T-helper 17 cell (primary cell): ENCODE measurements at places on chromosomes 1 and 21.

DNA sequence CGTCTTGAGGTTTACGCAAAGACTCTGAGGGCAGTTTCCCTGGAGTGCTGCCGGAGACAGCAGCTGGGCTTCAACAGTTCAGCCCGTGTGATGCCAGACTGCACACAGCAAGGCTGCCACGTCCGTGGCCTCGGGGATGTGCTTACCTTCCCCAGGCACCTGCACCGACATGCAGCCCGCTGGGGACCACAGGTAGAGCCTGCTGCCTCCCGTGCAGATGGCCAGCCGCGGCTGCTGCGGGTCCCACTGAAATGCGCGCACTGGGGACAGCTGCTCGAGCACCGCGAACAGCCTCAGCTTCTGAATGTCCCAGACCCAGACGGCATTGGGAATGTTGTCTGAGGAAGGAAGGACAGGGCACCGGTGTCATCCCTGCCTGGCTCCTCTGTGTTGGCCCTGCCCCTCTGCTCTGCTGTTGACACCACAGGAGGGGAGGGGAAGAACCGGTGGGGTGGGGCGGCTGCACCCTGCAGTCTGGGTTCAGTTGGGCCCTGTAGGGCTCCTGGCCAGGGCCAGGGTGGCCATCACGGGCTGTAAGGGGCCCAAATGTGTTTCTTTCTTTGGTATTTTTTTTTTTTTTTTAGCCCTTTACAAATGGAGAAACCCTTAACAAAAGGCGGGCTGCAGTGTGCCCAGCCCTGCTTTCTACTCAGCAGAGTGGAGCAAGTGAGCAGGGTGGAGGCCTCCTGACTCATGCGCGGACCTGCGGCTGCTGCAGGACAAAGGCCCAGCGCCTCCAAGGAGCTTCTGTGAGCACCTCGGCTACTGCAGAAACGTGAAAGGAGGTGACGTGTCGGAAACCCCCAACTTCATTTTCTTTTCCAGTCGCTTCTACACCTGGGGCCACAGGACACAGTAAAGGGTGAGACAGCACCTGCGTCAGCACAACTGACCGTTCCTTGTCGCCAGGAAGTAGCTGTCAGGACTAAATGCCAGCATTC lies 6.8 kb downstream of the TPRG1L start:
- no peak for DNase-seq

DNA sequence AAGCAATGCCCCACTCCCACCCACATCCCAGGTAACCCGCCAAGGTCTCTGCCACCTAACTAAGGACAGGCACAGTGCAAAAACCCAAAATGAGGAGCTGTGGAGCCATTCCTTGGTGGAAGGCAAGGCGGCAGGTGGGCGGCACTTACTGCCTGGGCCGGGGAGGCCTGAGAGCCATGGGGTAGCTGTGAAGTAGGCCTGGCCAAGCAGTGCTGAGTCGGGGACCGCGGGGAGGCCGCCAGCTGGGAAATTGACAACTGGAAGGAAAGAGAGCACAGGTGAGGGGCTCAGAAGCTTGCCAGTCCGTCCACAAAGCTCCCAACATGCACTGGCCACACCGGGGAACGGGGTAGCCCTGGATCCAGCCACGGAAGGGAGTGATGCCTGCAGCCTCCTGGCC lies 85.3 kb downstream of the NPHP4 start:
- no peak for DNase-seq

GRCh38 chr1:19680644-19681043 lies 16.0 kb downstream of the HTR6 start:
- no peak for DNase-seq

- DNase-seq, result no peak
Observed at GRCh38 chr1:209266590-209267205, 316.8 kb upstream of the CAMK1G start.

GRCh38 chr21:18164483-18164882 lies 80.2 kb upstream of the CHODL start:
- no peak for DNase-seq

DNA sequence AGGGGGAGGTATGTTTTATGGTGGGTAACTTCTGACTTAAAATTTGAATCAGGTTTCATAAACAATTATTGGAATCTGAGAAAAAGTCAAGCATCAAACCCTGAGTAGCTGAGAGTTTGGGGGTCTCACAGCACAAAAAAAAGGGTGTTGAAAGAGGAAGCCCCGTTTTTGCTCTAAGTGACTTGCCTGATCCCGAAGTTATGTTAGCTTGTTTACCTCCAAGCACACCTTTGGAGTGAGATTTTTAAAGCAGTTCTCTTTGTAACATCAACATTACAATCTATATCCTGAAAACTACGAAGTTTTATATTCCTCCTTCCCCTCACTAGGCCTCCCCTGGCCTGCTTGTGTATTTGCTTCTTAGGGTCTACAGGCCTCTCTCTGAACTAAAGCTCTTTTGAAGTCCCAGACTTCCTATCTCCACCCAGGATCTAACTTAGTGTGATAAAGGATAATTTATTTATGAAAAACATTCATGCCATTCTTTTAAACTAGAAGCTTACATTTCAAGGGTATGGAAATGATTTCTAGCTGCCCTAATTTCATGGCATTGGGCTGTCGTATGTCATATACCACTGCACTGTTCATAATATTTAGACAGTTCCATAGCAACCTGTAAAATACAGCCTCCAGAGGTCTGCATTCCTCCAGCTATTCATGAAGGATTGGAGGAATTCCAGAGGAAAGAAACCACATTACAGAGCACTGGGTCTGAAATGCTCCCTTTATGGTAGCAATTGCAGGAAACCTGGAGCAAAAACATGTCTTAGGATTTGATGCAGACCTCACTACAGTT lies 36.1 kb upstream of the RGS1 start:
- no peak for DNase-seq

DNA sequence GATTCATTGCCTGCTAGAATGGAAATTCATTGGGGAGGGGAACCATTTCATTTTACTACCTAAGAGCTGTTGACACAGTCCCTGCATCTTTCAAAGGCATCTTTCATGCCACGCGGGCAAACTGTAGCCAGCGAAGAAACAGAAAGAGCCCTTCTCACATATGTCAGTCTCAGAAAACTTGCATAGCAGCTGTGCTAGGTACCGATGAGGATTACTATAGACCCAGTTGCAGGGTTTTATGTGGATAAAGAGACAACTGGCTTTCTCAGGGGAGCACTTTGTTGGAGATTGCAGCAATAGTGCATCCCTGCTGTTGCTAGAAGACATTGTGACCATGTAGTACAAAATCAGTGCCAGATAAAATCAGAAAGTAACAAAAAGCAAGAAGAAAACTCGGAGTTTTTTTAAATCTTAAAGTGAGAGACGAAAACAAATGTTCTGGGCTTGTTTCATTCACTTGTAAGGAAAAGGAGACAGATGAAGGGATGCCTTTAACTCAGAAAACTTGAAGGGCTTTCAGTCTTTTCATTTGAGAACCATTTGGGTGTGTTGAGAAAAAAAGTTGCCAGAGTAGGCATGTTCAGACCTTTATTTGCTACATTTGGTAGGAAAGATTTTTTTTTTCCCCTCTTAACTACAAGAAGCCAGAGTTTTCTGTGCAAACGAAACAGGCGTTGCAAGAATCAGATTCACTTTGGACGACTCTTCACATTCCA lies 804.1 kb downstream of the USP25 start:
- DNase-seq, result no peak

GRCh38 chr1:154353460-154353904 lies 28.2 kb downstream of the ATP8B2 start:
- no peak for DNase-seq

- no peak for DNase-seq
Observed at GRCh38 chr1:218439541-218440295, 94.6 kb downstream of the TGFB2 start.

GRCh38 chr1:173208146-173208545 lies 1.0 kb upstream of the TNFSF4 start:
- no peak for DNase-seq

DNA sequence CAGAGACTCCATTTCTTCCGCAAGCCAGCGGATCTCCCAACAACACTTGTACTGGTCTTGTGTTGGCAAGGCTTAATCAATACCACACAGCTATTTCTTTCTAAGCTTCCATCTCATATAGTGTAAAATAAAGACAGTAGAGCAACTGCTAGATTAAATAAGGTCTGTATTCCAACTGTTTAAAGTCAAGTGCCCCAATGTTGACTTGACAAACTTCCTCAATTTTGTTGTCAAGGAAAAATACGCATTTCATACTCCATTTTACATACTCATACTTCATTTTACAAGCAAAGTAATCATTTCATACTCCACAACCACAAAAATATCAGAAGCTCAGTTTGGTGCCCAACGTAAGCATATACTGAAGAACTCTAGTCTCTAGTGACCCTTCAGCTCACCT lies 143.0 kb downstream of the RERE start:
- no peak for DNase-seq

DNA sequence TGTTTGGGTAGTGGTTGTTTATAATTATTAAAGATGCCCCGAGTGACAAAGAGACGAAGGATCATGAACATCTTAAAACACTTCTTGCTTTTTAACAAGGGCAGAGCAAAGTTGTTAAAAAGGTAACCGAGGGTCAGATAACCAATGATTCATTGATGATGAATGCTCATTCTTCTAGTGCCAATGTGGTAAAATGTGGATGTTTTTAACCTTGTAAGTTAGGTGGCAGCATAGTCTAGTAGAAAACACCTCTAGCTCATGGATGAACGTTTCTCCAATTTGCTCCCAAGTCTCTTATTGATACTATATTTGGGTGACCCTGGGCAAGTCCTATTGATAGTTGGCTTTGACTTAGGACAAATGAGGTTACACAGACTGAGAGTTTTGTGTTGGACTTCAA lies 167.9 kb downstream of the KIF26B start:
- DNase-seq, result no peak

GRCh38 chr1:2350911-2351655 lies 40.3 kb downstream of the MORN1 start:
- DNase-seq, result peak; percentile 6

- DNase-seq, result no peak
Observed at GRCh38 chr1:153220606-153221303, 3.4 kb downstream of the PRR9 start.

- DNase-seq, result no peak
Observed at GRCh38 chr1:168271636-168272035, 9.0 kb upstream of the TBX19 start.

GRCh38 chr1:162626094-162626493 lies 6.2 kb upstream of the DDR2 start:
- no peak for DNase-seq

DNA sequence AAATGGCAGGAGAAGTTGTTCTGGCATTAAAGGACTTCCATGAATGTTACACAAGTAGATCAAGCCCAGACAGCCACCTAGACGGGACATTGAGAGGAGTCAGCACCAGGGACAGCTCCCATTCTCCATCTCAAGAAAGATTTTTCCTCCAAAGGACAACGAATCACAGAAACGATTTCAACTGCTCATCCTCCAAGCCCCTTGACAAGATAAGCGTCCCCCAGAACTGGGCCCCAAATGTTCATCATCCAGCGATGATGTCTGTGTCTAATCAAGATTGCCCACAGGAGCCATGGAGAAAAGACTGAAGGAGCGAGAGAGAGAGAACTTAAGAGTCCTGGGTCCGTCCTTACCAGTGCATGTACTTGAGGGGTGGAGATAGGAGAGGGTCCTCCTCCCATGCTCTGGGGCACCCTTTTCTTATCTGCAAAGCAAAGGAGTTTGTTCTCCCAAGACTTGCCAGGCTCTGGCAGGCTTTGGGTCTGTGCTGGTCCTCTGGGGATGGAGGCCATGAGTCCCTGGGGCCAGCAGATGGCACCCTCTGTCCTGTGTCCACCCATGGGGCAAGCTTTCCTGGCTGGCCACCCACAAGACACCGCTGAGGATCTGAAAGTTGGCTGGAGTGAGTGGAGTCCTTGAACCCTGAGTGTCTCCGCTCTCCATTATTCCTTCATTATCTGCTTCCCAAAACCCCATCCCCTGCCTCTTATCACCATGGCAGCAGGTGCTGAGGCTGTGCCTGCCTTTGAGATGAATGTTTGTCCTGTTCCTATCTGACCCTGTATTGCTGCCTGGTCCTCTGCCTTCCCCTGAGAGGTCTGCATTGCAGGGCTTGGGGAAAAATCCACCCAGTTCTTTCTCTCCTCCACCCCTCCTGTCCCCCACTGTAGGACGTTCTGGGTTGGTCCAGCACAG lies 164.6 kb downstream of the ACTL8 start:
- no peak for DNase-seq

DNA sequence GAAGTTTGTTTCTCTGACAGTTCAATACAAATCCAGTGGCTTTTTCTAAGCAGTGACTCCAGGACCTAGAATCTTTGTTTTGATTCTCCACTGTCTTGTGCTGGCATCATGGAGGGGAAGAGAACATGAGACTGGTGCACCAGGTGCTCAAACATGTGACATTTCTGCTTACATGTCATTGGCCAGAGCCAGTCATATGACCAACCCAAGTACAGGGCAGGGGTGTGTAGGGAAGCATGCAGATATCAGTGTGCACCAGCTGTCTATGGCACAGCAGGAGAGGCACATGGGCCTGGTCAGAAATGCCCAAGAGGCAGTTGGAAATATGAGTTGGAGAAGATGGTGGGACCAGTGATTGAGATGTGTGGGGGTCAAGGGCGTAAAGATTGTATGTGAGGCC lies 297.0 kb downstream of the HHAT start:
- no peak for DNase-seq

DNA sequence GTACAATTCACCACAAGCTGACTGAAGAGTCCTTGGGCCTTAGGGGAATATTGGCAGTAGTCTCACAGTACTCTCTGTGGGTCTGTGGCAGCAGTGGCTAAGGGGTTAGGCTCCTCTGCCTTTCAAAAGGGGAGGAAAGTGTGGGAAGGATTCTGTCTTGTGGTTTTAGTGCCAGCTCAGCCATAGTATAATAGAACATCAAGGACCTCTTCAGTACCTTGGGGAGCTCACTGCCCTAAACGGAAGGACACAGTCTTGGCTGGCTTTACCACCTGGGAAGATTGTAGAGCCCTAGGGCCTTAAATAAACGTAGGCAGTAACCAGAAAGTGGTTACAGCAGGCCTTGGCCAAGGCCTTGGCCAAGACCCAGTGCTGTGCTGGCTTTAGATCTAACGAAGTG lies 265.7 kb downstream of the COL11A1 start:
- no peak for DNase-seq

- no peak for DNase-seq
Observed at GRCh38 chr21:7933923-7934322, 2587.5 kb upstream of the TPTE start.

- DNase-seq, result no peak
Observed at GRCh38 chr1:234617986-234618736, 8.2 kb upstream of the IRF2BP2 start.

- DNase-seq, result no peak
Observed at GRCh38 chr1:223022641-223023473, 120.2 kb downstream of the TLR5 start.

DNA sequence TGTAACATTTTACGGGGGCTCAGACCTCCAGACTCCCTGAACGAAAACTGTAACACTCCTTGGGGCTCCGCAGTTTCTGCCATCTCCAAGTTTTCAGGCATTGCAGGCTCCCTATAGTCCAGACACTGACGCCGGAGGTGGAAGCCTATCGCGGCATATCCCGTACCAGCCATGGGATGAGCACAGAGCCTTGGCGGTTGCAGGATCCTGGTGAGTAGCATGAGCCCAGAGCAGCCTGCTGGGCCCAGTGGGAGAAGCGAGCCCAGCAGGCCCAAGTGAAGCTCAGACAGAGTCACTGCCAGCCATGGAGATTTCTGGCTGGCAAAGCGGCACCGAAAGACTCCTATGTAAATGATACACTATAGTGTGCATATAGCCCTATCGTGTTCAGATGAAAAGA lies 446.8 kb downstream of the COL11A1 start:
- no peak for DNase-seq

GRCh38 chr1:157580828-157581210 lies 17.1 kb downstream of the FCRL4 start:
- DNase-seq, result no peak
